ENCODE measurements at places on chromosomes 11 and 22. TPM values are rescaled to one million over a fixed set of nuclear protein-coding genes. Genes with fewer than 3 reads are reported as not detected.

The SLC22A25 gene
- total RNA-seq: 0.18 TPM

The CHADL gene
- total RNA-seq: 0.33 TPM

The OR10W1 gene
- total RNA-seq: not detected

The CECR2 gene
- 66.3 TPM for total RNA-seq

The PKDREJ gene
- not detected for total RNA-seq

The HEPHL1 gene
- not detected for total RNA-seq

The SCN3B gene
- total RNA-seq: 0.14 TPM

The SEC14L3 gene
- total RNA-seq: not detected

Measured in H7 (cell line).